ENCODE measurements at places on chromosomes 3 and 15.

- DNase-seq, result no peak
Observed at GRCh38 chr3:101898752-101899169, 49.4 kb downstream of the NFKBIZ start.

DNA sequence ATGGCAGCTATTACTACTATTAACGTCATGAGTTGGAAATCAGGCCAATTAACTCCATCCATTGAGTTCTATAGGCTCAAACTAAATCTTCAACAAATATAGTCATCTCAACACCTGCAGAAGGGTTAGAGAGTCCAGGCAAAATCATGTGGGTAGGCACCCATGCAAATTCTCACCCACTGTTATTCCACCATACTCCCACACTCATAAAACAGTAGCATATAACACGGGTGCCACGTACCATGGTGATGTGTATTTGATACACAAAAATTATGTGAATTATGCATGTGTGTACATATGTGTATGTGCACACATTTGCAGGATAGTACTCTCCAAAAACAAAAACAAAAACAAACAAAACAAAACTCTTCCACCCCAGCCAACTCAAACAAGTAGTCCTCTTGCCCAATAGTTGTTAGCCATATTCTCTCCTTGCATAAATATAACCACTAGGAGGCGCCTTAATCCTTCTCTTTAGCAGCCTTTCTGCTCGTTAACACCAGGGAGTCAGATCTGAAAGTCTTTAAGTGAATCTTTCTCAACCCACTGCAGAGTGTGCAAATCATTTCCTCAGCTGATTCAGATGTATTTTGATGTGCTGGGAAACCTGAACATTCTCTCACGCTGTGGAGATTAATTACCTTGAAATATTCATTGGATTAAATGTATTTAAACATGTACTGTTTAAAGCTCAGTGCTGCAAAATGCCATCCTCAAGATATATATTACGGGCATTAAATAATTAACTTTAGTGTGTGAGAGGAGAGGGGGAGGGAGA is 38.0 kb upstream of the COPB2 start:
- DNase-seq, result peak; percentile 81

DNA sequence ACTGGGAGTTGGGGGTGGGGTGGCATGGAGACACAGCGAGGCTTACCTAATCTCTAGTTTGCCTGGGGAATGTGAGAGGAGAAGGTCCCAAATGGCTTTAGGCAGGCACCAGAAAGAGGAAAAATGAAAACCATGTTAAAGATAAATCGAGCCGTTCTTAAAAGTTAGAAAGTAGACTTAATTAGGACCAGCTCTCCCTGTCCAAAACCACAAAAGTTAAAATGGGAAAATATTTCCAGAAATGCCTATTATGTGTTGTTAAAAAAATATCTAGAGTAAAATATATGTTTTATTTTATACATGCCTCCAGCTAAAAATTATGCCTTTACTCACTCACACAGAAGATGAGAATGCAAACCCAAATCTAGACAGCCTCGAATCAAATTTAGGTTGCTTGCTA is 50.1 kb downstream of the LRTM1 start:
- DNase-seq, result no peak

DNA sequence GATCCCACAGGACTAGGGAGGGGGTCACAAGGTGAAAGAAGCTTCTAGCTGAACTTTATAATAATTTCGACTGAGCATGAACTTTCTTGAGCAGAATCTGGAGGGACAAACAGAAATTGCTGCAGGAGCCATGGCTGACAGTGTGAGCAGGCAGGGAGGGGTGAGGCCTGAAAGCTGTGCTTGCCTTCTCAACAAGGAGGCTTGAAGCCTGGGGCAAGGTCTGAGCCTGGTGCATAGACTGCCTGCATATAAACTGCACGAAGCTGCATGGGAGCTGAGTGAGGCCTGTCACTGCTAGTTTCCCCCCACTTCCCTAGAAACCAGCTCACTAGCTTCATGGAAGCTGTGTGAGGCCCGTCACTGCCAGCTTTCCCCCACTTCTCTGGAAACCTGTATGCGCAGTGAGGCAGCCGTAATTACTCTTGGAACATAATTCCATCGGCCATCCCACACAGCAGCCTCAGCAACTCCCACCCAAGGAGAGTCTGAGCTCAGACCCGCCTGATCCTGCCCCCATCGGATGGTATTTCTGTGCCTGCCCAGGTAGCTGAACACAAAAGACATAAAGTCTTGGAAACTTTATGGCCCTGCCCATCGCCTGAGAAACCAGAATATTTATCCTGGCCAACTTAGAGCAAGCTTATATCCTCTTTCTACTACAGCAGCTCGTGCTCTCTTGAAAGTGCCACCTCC is 136.5 kb downstream of the PLCH1 start:
- no peak for DNase-seq

DNA sequence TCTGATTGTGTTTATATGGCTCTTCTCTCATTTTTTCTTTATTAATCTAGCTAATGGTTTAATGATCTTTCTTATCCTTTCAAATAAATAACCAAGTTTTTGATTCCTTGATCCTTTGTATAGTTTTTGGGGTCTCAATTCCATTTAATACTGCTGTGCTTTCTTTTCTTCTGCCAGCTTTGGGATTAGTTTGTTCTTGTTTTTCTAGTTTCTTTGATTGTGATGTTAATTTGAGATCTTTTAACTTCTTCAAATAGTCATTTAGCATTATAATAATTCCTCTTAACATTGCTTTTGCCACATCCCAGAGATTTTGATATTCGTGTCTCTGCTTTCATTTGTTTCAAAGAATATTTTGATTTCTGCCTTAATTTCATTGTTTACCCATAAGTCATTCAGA is 1126.6 kb downstream of the NAALADL2 start:
- no peak for DNase-seq

DNA sequence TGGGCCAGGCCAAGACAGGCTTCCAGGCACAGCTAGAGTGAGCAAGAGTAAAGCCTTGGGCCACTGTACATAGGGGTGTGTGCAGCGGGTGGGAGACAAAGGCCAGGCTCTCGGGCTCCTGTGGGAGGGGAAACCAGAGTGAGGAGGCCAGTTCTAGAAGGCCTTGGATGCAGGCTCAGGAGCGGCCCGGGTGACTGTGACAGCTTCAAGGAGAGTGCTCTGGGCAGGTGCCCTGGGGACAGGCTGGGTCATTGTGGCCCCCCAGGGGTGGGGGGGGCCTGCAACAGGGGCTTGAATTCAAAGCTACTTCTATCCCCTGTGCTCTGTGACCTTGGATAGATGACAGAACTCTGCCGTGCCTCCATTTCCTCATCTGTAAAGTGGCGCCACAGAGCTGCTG is 109.2 kb downstream of the DNAJB8 start:
- DNase-seq, result no peak

Measured in NCI-H1092 (cell line).